ENCODE measurements at places on chromosomes 5 and 9. TPM values are rescaled to one million over a fixed set of nuclear protein-coding genes. Genes with fewer than 3 reads are reported as not detected.

The BHMT2 gene
- total RNA-seq = not detected

The ROR2 gene
- 33.6 TPM for total RNA-seq

The CDC20B gene
- not detected for total RNA-seq

The CHSY3 gene
- not detected for total RNA-seq

- peak; percentile 38 for DNase-seq
Measured at GRCh38 chr9:136011703-136012496, 50.7 kb upstream of the UBAC1 start.

DNA sequence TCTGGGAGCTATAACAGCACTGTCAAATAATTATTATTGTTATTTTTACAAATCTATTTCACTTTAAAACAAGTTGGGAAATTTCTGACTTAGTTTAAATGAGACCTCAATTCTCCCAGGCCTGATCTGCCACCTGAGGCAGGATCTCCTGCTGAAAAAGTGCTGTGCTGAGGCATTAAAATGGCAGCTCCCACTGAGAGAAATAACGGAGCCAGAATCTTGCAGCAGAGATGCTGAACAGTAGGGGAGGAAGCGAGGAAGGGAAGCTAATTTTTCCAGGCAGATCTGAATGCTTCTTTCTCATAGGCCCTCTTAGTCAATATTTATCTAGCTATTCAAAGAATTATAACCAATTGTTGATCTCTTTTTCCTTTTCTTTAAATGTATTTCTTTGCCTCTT is 196.3 kb downstream of the ZNF462 start:
- DNase-seq = no peak

- no peak for DNase-seq
Measured at GRCh38 chr5:51599587-51599986, 216.3 kb downstream of the ISL1 start.

GRCh38 chr5:7207979-7208378 is 188.0 kb upstream of the ADCY2 start:
- no peak for DNase-seq

DNA sequence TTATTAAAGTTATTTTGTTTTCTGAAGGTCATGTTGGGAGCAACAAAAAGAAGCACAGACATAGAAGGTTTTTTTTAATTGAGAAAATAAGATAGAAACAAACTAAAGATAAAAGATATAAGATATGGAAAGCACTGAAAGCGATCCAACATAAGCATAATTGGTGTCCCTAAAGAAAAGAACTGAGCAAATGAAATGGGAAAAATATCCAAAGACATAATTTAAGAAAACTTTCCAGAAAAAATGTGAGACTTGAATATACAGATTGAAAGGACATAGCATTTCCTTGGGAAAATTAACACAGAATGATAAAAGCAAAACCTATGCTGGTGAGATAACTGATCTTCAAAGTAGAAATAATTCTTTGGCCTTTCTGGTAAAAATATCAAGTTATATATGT is 289.3 kb downstream of the KIAA0825 start:
- no peak for DNase-seq
